ENCODE measurements at places on chromosomes 6 and 20.

DNA sequence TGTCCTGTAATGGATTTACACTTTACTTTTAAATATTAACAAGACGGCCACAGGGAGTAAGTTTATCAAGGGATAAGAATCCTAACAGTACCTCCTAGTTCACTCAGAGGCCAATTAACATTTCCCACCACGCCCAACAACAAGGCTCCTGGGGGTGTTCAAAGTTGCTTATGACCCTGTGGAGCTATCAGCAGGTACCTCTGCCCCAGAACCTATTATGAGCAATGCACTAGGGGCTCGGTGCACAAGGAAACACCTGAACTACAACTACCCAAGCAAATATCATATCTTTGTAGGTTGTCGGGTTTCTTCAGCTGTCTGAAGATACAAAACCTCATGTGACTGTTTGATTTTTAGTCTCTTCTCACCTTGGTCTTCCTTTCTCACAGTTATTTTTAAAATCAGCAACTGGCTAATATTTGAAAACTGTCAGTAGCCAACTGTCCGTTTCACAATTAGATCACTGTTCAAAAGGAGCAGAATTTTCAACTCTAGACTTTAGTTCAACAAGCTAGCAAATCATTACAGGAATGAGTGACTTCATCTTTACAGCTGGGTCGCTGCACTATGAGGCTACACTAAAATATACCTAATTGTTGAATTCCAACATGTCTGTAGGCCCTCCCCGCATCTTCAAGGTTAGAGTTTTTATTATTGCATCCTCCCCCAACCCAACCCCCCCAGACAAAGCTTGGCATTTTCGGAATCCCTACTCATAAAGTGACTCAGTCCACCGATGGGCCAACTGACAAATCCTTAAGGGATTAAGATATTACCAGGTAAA lies 38.1 kb downstream of the B4GALT5 start:
- DNase-seq: no peak

- DNase-seq: no peak
Observed at GRCh38 chr20:5211803-5212714, 85.3 kb downstream of the CDS2 start.

DNA sequence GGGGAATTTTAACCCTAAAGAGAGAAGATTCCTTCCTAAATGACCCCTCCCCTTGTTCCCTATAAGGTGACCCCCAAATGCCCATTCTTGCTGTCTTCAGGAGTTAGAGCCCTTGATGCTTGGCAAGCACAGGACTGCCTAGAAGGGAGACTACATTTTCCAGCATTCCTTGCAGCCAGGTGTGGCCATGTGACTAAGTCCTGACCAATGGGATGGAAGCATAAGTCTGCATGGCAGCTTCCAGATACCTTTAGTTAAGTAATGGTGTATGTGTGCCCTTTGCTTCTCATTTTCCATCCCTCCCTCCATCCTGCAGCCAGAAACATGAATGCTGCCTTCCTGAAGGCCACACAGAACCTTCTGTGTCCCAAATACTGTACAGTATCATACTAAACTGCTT lies 5.5 kb downstream of the BFSP1 start:
- no peak for DNase-seq

GRCh38 chr6:135202836-135203235 lies 21.7 kb downstream of the MYB start:
- DNase-seq: no peak

GRCh38 chr6:43547222-43547621 lies 28.6 kb downstream of the XPO5 start:
- no peak for DNase-seq

GRCh38 chr20:11907621-11908020 lies 10.1 kb upstream of the BTBD3 start:
- DNase-seq: no peak

DNA sequence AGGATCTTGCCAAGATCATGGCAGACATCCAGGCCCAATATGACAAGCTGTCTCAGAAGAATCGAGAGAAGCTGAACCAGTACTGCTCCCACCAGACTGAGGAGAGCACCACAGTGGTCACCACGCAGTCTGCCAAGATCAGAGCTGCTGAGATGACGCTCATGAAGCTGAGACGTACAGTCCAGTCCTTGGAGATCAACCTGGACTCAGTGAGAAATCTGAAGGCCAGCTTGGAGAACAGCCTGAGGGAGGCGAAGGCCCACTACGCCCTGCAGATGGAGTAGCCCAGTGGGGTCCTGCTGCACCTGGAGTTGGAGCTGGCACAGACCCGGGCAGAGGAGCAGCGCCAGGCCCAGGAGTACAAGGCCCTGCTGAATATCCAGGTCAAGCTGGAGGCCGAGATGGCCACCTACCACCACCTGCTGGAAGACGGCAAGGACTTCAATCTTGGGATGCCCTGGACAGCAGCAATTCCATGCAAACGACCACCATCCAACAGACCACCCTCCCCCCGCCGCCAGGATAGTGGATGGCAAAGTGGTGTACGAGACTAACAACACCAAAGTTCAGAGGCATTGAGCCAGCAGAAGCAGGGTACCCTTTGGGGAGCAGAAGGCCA lies 44.7 kb upstream of the GRM4 start:
- DNase-seq: no peak

DNA sequence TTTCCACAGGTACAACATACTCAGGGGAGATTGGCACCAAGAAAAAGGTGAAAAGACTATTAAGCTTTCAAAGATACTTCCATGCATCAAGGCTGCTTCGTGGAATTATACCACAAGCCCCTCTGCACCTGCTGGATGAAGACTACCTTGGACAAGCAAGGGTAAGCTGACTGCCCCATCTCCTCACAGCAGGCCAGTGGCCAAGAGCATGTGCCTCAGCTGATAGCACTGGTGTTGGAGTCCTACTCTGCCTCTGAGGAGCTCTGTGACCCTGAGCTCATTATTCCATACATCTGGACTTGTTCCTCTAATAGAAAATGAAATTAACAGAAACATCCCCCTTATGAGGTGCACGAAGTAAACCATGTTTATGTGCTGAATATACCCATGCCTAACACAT lies 102.8 kb downstream of the MTFR2 start:
- no peak for DNase-seq

- DNase-seq: no peak
Observed at GRCh38 chr6:132964101-132964867, 149.9 kb downstream of the RPS12 start.

GRCh38 chr6:7401075-7401474 lies 11.5 kb downstream of the RIOK1 start:
- DNase-seq: no peak

- no peak for DNase-seq
Observed at GRCh38 chr20:20525756-20526155, 157.9 kb downstream of the INSM1 start.

DNA sequence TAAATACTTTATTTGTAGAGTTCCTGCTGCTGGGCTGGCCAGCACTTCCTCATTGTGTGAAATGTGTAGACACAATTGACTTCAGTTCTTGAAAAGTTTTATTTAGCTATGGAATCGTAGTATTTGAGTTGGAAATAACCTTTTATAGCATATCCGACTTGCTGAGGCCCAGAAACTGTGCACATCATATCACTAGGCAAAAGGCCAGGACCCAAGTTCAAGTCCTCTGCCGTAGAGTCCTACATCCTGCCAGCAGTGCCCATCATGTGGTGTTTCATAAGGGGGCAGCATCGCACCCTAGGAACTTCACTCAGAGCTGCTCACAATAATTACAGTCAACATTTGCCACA lies 207.7 kb upstream of the SNX9 start:
- no peak for DNase-seq
